Activated naive CD4-positive, alpha-beta T cell treated with anti-CD3 and anti-CD28 coated beads, Interleukin-2, amount 50 U/mL, for 16 hours (primary cell): ENCODE measurements at places on chromosomes 1 and 21.

DNA sequence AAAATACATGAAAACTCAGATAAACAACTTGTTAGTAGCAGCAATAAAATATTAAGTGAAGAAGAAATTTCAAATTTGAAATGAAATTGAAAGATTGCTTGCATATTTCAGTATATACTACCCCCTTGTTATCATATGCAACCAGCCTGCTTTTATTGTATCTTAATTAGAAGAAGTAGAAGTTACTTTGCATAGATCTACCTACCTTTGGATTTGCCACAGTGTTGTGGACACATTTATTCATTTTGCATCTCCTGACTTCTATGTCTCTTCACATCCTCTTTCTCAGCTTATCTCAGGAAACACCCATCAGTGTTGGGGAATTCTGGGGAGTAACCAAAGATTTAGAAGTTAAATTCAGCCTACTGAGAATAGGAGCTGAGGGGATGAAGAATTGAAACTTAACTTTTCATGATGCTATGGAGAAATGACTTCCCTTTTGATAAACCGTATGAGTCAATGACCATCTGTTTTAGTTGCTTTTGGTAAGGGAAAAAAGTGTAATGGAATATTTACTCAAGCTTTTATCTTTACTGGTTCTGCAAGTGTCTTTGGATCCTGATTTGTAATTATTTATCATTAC, 96.9 kb downstream of the RGL1 start:
- DNase-seq: no peak

DNA sequence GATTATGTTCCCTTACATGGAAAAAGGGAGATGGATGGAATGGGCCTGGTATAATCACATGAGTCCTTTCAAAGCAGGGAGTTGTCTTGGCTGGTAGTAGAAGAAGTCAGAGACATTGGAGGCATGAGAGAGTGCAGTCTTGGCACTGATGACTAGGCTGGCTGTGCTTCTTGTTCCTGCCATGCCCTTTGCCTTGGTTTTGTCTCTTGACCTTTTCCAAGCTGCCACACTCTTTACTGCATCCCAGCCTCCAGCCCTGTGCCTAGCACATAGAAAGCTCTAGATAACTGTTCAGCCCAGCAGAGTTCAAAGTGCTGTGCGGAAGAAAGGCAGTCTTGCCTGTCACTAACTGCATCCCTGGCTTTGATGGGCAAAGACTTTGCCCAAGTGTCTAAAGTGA, 412.6 kb downstream of the PRDM2 start:
- no peak for DNase-seq

- DNase-seq: no peak
Observed at GRCh38 chr1:16442265-16442664, 1.7 kb downstream of the NECAP2 start.

- no peak for DNase-seq
Observed at GRCh38 chr1:183506561-183506960, 34.3 kb downstream of the SMG7 start.

GRCh38 chr1:37851782-37852210, 7.6 kb downstream of the MTF1 start:
- DNase-seq: no peak

GRCh38 chr21:34836103-34836932, 167.5 kb downstream of the CLIC6 start:
- peak; percentile 36 for DNase-seq

DNA sequence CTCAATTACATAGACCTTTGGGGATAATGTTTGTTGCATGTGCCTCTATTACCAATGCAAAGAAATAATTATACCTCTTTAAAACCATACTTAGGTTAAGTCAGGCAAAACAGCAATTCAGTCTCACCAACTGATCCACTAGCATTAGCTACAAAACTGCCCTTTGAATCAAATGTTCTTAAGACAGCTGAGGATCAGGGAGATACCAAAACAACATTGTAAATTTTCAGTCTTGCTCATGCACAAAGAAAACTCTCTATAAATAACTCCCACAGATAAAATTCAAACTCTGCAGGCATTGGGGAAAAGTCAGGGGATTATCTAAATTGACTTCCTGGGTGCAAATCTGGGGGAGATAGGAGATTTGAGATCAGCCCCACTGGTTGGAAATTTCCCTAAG, 100.9 kb upstream of the DPT start:
- DNase-seq: no peak

DNA sequence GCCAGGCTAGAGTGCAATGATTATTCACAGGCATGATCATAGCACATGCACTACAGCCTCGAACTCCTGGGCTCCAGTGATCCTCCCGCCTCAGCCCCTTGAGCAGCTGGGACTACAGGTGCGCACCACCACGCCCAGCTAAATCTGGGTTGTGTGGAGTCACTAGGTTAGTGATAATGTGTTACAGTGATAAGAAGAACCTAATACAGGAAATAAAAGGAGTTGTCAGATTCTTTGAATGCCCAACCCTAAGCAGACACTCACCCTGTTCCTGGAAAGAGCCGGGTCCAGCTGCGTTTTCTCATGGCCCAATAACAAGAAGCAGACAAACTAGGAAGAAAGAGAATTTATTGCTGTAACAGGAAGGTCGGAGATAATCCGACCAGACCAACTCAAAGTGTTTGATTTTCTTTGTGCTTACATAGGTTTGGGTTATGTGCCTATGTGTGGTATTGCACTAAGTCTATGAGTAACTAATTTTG, 8.8 kb downstream of the IFNGR2 start:
- DNase-seq: no peak

GRCh38 chr1:46815133-46815532, 16.3 kb downstream of the CYP4B1 start:
- DNase-seq: no peak

GRCh38 chr1:4549930-4550329, 104.5 kb upstream of the AJAP1 start:
- no peak for DNase-seq

DNA sequence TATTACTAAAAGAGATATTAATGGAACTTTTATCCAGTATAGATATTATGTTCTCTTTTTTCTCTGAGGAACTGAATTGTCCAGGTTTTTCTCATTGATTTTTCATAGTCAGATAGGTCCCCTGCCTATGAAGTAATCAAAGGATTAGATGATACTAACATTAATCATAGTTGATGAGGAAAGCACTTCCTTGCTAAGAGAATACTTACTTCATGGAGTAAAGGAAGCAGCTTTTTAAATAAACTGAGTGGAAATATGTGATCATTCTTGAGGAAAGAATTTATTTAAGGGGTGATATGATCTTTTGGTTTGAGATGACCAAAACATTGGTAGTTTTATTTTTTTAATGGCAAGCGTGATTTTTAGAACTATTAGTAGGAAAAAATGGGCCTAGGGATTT, 58.9 kb downstream of the SWT1 start:
- no peak for DNase-seq

DNA sequence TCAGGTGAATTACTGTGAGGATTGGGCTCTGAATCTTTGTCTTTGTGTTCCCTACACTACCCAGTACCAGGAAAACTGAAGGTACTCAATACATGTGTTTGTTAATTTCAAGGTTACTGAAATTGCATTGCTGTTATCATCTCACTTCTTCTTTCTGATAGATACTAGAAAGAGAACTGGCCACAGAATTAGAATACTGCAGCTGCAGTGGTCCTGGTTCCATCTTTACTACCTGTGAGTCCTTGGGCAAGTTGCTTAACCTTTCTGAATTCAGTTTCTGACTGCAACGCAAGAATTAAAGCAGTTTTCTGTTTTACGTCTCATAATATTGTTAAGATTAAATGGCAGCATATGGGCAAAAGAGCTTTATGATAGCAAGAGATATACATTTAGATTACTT, 263.5 kb downstream of the LMO4 start:
- DNase-seq: no peak

DNA sequence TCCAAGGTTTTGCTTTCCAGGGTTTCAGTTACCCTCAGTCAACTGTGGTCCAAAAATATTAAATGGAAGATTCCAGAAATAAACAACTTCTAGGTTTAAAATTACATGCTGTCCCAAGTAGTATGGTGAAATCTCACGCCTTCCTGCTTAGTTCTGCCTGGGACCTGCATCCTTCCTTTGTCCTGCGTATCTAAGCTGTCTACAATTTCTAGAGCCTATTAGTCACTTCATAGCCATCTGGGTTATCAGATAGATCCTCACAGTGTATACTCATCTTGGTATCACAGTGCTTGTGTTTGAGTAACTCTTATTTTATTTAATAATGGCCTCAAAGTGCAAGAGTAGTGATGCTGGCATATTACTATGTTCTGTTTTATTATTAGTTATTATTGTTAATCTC, 157.7 kb downstream of the ROR1 start:
- no peak for DNase-seq

- no peak for DNase-seq
Observed at GRCh38 chr1:234505769-234506102, 26.8 kb upstream of the TARBP1 start.

GRCh38 chr1:175073633-175074032, 6.0 kb downstream of the TNN start:
- DNase-seq: no peak

- no peak for DNase-seq
Observed at GRCh38 chr1:191804311-191804710, 354.0 kb upstream of the RGS18 start.

- DNase-seq: no peak
Observed at GRCh38 chr1:6686294-6686693, 15.3 kb downstream of the DNAJC11 start.

GRCh38 chr1:10738061-10739058, 58.1 kb downstream of the CASZ1 start:
- no peak for DNase-seq

- no peak for DNase-seq
Observed at GRCh38 chr1:55420929-55421716, 206.0 kb upstream of the USP24 start.

GRCh38 chr1:37562984-37563383, 6.2 kb downstream of the DNALI1 start:
- no peak for DNase-seq

GRCh38 chr1:31335007-31335406, 37.9 kb downstream of the FABP3 start:
- no peak for DNase-seq

- DNase-seq: no peak
Observed at GRCh38 chr1:161905269-161905884, 118.3 kb downstream of the OLFML2B start.

- DNase-seq: peak; percentile 93
Observed at GRCh38 chr21:44927587-44928461, 7.1 kb upstream of the ITGB2 start.

DNA sequence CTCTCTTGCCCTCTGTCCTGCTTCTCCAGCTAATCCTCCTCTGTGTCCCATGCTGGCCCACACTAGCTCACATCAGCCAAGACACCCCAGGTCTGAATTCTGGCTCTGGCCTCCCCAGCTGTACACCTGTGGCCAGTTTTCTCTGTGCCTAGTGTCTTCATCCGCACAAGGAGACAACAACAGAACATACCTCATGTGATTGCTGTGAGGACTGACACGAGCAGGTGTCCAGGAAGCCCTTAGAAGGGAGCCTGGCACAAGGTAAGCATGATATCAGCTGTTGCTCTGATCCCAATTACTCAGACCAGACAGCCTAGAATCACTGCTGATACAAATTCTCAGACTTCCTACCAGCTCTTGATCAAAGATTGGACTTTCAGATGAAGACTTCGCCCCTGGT, 71.2 kb upstream of the GJB5 start:
- no peak for DNase-seq

GRCh38 chr21:33801424-33802405, 113.9 kb downstream of the ATP5PO start:
- DNase-seq: no peak

- no peak for DNase-seq
Observed at GRCh38 chr1:28358716-28359115, 10.8 kb upstream of the PHACTR4 start.

DNA sequence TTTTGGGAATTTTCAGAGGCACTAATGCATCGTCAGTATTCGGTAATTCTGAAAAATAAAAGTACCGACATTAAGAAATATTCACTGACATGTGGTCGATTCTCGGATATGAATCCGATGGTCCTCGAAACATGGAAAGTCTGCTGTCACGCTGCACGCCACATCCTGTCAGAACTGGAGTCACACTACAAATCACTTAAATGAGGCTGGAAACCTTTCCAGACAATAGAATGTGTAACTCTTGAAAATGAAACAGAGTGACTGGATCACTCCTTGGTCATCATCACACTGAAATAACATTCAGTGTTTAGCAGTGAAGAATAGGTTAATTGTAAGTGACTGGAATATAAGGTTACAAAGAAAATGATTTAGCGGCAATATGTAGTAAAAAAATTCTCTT, 620.1 kb upstream of the ADAMTS5 start:
- DNase-seq: no peak

GRCh38 chr1:59146651-59147358, 150.1 kb upstream of the FGGY start:
- peak; percentile 27 for DNase-seq

DNA sequence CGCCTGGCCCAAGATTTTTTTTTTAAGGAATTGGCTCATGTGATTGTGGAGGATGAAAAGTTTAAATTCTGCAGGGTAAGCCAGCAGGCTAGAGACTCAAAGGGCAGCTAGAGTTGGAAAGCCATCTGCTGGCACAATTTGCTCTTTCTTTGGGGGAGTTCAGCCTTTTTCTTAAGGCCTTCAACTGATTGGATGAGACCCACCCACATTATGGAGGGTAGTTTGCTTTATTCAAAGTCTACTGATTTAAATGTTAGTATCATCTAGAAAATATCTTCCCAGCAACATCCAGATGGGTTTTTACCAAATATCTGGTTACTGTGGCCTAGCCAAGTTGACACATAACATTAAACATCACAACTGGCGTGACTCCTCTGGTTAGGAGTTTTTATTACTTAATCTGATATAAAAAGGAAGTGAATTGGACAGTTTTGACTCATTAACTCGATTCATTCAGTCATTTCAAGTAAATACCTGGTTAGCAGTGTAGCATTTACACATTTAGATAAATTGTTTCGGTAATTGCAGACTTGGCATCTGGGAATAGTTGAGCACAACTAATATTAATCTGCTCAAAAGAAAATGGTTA, 12.4 kb downstream of the HOOK1 start:
- no peak for DNase-seq

GRCh38 chr1:47578026-47578720, 140.3 kb downstream of the FOXD2 start:
- no peak for DNase-seq

GRCh38 chr1:67350783-67351182, 43.1 kb downstream of the IL12RB2 start:
- DNase-seq: no peak

- DNase-seq: no peak
Observed at GRCh38 chr1:112308716-112309115, 87.3 kb upstream of the CTTNBP2NL start.

DNA sequence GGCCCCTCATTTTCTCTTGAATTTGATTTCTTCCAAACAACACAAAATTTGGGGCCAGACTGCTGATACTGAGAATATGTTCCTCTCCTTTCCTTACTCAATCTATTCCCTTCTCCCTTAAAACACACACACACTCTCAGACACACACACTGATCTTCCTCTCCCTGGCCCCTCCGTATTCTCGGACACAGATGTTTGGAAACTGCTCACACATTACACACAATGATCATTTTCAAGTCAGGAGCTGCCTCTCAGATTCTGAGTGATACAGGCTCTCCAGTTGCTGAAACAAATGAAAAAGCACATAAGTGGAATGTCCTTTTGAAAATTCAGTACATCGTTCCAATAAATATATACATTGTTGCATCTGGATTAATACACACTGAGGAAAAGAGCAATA, 161.3 kb downstream of the CLEC20A start:
- DNase-seq: no peak

- no peak for DNase-seq
Observed at GRCh38 chr21:44291936-44292811, 6.5 kb downstream of the AIRE start.

GRCh38 chr1:85058311-85058710, 10.0 kb upstream of the MCOLN3 start:
- no peak for DNase-seq

GRCh38 chr1:18385239-18385790, 95.4 kb upstream of the KLHDC7A start:
- DNase-seq: no peak
